GM10248 (cell line): ENCODE measurements at places on chromosomes 12 and 14.

DNA sequence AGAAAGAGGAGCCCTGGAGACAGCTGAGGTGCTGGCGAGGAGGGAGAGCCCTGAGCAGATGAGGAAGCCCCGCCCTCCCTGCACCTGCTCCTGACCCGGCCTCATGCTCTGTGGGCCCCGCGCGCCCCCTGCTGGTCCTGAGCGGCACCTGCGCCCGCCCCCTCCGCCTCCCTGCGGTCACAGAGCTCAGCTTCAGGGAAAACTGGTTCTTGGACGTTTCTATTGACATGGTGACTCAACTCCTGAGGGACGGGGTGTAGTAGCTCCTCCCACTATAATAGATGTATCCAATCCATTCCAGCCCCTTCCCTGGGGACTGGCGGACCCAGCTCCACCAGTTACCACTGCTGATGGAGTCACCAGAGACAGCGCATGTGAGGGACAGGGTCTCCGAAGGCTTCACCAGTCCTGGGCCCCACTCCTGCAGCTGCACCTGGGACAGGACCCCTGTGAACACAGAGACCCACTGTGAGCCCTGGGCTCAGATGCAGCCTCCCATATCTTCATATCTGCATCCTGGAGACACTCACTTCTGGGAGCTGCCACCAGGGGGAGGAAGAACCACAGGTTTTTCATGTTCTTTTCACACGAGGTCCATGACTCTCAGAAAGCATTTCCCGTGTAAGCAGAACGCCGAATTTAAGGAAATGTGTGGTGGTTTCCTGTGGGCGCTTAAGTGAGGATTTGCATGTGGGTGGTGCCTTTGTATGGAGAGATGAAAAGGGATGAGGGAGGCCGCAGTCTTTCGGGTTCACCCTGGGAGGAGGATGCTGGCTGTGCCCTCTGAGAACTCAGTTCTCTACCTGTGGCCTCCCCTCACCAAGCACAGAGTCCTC is 1346.4 kb downstream of the TMEM121 start:
- DNase-seq = peak; percentile 66

DNA sequence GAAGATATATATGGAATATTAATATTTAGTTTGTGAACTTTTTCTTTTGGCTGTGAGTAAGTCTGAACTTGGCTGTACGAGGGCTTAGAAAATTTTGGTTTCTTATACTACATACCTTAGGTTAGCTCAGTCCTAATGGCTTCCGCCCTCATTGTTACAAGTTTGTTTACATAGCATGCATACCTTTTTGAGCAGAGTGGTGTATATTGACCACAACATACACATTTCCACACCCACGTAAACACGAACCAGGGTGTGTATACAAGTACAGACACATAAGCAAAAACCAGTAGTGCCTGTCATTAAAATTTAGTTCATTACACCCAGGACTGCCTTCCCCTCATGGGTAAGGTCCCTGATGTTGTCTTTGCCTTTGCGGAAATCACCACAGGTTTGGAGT is 230.2 kb upstream of the RGS6 start:
- DNase-seq = no peak

- DNase-seq = no peak
These were observed 20.6 kb downstream of the SBNO1 start for GRCh38 chr12:123344086-123344485.

DNA sequence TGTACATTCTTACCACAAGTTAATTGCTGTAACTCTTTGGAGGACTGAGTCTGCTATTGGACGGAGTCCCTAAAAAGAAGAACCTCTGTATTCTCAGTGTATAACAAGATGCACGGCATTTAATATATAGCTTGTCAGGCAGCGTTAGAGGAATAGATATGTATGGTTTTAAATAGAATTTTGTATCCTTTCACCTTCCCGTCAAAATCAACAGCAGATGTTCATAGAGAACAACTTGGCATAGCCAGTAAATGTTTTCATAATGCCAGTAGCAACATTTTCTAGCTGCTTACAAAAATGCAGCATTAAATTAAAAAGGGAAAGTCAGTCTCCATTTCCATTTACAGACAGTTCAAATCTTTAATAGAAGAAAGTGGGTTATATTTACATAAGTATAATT is 6.8 kb downstream of the SCYL2 start:
- no peak for DNase-seq

GRCh38 chr12:132023658-132024057 is 73.9 kb downstream of the EP400 start:
- DNase-seq = no peak

GRCh38 chr12:53754188-53754585 is 2.4 kb upstream of the CISTR start:
- no peak for DNase-seq

DNA sequence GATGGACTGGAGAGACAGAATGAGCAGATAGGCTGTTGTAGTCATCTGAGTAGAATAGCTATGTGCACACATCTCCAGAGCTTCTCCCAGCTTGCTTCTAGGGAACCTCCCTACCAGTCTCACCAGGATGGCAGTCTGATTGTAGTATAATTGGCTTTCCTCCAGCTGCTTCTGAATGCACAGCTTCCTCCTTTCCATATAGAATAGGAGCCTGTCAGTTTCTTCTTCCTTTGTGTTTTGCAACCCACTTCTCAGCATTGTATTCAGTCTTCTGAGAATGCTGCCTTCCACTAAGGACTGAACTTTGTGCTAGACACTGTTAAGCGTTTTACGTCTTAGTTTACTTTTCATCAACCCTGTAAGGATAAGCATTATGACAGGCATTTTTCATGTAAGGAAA is 2.2 kb upstream of the CSAD start:
- no peak for DNase-seq

DNA sequence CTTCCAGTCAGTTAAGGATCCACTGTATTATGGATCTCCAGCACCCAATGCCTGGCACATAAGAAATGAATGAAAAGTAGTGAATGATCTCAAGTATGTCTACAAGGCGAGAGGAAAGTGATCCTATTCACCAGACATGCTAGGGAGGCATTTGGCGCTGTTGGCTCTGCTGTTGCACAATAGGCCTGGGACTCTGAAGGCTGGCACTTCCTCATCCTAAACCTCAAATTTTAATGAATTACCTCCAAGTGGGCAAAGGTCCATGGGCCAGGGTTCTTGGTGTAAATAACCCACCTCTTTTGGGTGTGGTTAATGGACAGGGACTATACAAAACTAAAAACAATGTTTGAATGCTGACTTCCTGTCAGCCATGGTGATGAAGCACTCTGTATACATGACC is 173.4 kb upstream of the PZP start:
- no peak for DNase-seq

DNA sequence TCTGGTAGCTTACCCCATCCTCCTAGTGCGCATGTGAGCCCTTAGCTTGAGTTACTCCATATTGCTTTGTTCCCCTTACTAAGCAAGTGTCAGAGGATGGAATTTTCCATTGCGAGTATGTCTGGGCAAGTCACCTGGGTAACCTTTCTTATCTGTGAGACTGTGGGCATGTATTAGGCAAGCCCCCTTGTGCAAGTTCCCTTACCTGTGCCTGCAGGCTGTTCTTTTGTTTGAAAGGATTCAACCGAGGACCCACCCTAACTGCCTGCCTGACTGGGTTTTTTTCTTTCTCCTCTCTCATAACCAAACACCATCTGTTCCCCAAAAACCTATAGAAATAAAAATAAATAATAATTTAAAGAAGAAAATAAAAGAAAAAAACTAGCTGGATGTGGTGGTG is 22.3 kb upstream of the PPP2R5E start:
- no peak for DNase-seq

- no peak for DNase-seq
These were observed 377.7 kb downstream of the SLC16A7 start for GRCh38 chr12:59973515-59973914.

- no peak for DNase-seq
These were observed 52.1 kb downstream of the LRCOL1 start for GRCh38 chr12:132558042-132558856.

- DNase-seq = peak; percentile 52
These were observed 179.9 kb upstream of the ATF7IP start for GRCh38 chr12:14185427-14186192.

- DNase-seq = no peak
These were observed 60.7 kb downstream of the POLR3B start for GRCh38 chr12:106417926-106418910.

GRCh38 chr14:83864106-83864505 is 1665.8 kb upstream of the FLRT2 start:
- no peak for DNase-seq

DNA sequence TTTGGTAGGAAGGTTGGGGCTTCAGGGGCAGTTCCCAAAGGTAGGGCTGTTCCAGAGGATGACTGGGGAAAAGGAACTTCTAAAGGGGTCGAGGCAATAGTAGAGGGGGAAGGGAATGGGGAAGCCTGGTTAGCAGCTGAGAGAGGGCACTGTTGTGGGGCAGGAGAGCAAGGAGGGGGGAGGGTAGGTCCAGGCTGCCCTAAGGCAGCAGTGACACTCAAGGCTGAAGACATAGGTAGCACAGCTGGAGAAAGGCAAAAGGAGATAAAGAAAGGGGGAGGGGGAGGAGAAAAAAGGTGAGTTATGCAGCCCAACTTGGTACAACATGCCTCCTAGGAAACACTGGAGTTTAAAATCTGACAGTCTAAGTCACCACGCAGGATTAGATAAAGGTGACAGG is 3.9 kb downstream of the NACA start:
- no peak for DNase-seq
